ENCODE measurements at places on chromosomes 7 and 10.

- no peak for DNase-seq
These were observed 6.0 kb upstream of the CROT start for GRCh38 chr7:87339373-87339897.

GRCh38 chr10:97599272-97599619, 9.7 kb downstream of the C10orf62 start:
- DNase-seq, result no peak

- no peak for DNase-seq
These were observed 22.3 kb downstream of the PIK3CG start for GRCh38 chr7:106887421-106887820.

- no peak for DNase-seq
These were observed 298.8 kb upstream of the C7orf33 start for GRCh38 chr7:148291799-148292198.

GRCh38 chr10:18399158-18399557, 252.2 kb downstream of the NSUN6 start:
- no peak for DNase-seq

DNA sequence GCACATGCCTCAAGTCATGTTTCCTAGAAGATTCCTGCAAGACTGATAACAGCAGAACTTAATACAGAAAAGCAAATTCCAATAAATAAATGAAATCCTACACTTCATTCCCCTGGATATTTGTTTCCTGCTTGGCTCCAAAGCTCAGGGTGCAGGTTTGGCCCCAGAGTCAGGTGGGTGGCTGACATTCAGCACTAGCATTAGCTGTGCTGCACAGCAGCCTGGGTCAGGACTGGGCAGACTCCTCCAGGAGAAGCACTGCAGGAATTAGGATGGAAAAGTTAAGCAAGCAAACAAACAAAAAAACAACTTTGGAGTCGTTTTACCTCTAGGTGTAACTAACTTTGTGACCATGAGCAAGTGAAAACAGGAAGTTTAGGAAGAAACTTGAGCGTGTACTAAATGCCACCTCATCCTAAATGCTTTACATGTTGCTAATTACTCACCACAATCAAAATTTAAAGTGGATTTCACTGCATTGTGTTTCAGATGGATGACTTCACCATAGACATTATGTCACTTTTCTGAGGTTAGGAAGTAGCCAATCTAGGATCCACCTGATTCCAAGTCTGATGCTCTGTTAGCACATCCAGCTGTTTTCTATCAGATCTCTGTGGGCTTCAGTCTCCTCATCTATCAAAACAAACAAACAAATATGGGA, 239.4 kb downstream of the C7orf25 start:
- DNase-seq, result no peak

DNA sequence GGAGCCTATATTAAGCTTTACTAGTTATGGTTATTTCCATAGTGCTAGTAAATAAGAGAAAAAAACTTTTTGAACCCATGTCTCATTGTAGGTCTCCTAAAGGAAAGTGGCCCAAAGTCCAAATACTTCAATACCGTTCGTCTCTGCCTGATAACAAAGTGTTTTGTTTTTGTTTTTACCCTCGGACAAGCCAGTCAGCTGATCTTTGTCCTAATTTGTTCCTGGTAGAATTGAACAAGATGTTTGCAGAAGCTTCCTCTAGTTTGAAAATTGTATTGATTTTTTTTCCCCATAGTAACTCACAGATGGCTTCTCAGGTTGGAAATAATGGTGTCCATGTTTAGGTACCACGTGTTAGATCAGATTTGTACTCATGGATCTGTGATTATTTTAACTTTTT, 335.8 kb upstream of the KAT6B start:
- DNase-seq, result no peak

DNA sequence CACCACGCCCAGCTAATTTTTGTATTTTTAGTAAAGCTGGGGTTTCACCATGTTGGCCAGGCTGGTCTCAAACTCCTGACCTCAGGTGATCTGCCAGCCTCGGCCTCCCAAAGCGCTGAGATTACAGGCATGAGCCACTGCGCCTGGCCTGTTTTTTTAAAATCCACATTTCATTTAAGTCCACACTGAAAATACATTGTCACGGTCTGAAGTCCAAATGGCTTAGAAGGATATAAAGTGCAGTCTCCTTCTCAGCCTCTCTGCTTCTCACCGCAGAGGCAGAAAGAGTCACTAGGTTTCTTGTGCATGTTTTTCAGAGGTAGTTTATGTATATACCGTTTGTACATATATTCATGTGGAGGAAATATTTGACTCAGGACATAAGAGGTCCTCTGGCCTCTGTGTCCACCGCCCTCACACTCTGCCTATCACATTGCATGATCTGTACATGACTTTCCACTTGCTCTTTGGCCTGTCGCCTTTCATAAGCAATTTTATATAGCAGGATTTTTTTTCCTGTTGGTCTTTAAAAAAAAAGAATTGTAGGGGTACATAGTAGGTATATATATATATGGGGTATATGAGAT, 42.9 kb downstream of the BLNK start:
- DNase-seq, result no peak

- no peak for DNase-seq
These were observed 431.2 kb upstream of the IGFBP3 start for GRCh38 chr7:46352004-46352954.
